ENCODE measurements at places on chromosomes 16 and 17. TPM values are rescaled to one million over a fixed set of nuclear protein-coding genes. Genes with fewer than 3 reads are reported as not detected.

ASB16 gene
- total RNA-seq: not detected

CA5A gene
- not detected for total RNA-seq

ATF7IP2 gene
- total RNA-seq: 0.77 TPM

ARMC5 gene
- 11.2 TPM for total RNA-seq

GRCh38 chr16:48053418-48053745, 102.4 kb downstream of the ABCC12 start:
- DNase-seq: peak; percentile 67
- no peaks in the 10 kb centered on the region for H3K36me3 ChIP-seq
- H3K4me1 ChIP-seq: peaks cover 51% of the 10 kb centered on the region
- peaks cover 8% of the 10 kb centered on the region for H3K27me3 ChIP-seq

- H3K4me1 ChIP-seq: peaks cover 19% of the 10 kb centered on the region
- DNase-seq: peak; percentile 96
- H3K36me3 ChIP-seq: peaks cover 13% of the 10 kb centered on the region
- H3K27ac ChIP-seq: peak overlapping the region; percentile 71
- peak overlapping the region; percentile 46 for H3K4me3 ChIP-seq
Observed at GRCh38 chr16:15811481-15812400, 45.1 kb downstream of the MYH11 start.

- H3K4me3 ChIP-seq: no peak overlapping the region
- H3K27me3 ChIP-seq: no peaks in the 10 kb centered on the region
- H3K36me3 ChIP-seq: no peaks in the 10 kb centered on the region
- DNase-seq: no peak
Observed at GRCh38 chr17:13384626-13385025, 217.1 kb downstream of the HS3ST3A1 start.

DNA sequence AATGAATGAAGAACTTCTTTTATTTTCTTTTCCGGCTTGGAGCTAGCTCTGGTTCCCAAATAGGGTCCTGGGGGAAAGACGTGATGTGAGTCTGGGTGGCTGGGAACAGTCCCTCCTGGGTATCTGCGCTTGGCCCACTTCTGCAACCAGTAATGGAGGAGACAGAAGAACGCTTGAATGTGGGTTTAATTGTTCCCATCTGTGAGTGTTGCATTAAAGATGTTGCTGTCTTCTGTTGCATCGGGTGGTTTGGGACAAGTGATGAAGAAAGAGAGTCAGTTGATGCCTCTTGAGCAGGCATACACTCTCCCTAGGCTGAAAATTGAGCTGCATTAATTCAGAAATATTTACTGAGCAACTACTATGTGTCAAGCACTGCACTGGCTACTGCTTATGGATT, 511.1 kb downstream of the CDH13 start:
- peak overlapping the region; percentile 86 for H3K4me3 ChIP-seq
- H3K27ac ChIP-seq: peak overlapping the region; percentile 45
- H3K36me3 ChIP-seq: no peaks in the 10 kb centered on the region
- DNase-seq: no peak
- peaks cover 11% of the 10 kb centered on the region for H3K27me3 ChIP-seq
- peaks cover 17% of the 10 kb centered on the region for H3K4me1 ChIP-seq

DNA sequence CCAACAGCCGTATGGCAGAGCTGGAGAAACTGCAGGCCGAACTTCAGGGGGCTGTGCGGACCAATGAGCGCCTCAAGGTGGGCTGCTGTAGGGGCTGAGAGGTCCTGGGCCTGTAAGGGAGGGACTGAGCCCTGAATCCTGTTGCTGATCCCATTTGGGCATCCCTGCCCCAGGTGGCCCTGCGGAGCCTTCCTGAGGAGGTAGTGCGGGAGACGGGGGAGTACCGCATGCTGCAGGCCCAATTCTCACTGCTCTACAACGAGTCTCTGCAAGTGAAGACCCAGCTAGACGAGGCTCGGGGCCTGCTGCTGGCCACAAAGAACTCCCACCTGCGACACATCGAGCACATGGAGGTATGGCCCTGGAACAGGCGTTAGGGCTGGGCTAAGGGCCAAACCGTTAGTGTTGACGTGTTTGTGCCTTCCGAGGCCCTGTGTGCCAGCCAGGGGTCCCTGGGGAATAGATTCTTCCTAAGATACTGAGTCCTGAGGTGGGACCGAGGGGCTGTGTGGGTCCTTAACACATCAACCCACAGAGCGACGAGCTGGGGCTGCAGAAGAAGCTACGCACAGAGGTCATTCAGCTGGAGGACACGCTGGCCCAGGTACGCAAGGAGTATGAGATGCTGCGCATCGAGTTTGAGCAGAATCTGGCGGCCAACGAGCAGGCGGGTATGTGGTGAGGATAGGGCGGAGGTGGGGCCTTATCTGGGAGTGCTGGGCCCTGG, 4.2 kb downstream of the RNF40 start:
- H3K4me3 ChIP-seq: no peak overlapping the region
- peaks cover 33% of the 10 kb centered on the region for H3K36me3 ChIP-seq

Measured in HFFc6 (cell line).